Panc1 (cell line): ENCODE measurements at places on chromosomes 4 and X. TPM values are rescaled to one million over a fixed set of nuclear protein-coding genes. Genes with fewer than 3 reads are reported as not detected.

- H3K27me3 ChIP-seq = no peaks in the 10 kb centered on the region
- H3K4me3 ChIP-seq = no peak overlapping the region
- no peak for DNase-seq
- H3K4me1 ChIP-seq = no peaks in the 10 kb centered on the region
Observed at GRCh38 chr4:5780831-5781480, 70.0 kb downstream of the EVC start.

DNA sequence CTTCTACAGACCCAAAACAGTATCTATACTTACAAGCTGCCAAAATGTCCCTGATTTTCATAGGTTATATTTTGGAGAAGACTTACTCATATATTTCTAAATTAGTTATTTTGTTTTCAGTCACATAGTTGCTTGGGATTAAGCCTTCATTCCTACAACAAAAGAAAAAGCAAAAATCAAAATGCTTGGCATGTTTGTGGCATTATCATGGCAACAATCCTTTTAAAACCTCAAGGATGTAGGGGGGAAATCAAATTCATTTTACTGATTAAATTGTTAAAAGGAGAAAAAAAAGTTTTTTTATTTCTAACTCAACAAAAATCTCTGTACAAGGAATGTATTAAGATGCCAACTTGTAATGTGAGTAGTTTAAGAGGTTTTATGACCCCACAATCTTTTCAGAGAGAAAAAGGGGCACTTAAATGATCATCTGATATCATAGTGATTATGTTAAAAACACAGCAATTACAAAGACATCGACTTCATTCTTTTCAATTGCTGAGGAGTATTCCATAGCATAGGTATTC is 23.5 kb downstream of the TXK start:
- no peak for DNase-seq
- H3K36me3 ChIP-seq = no peaks in the 10 kb centered on the region
- H3K27me3 ChIP-seq = no peaks in the 10 kb centered on the region
- H3K4me1 ChIP-seq = no peaks in the 10 kb centered on the region
- H3K4me3 ChIP-seq = no peak overlapping the region

Gene PRSS12
- 0.23 TPM for total RNA-seq

Gene ADH7
- total RNA-seq = not detected

- no peak for DNase-seq
- no peaks in the 10 kb centered on the region for H3K27me3 ChIP-seq
- H3K4me3 ChIP-seq = no peak overlapping the region
- no peak overlapping the region for H3K27ac ChIP-seq
- no peaks in the 10 kb centered on the region for H3K4me1 ChIP-seq
Observed at GRCh38 chrX:135354288-135354687, 45.0 kb downstream of the ETDC start.

DNA sequence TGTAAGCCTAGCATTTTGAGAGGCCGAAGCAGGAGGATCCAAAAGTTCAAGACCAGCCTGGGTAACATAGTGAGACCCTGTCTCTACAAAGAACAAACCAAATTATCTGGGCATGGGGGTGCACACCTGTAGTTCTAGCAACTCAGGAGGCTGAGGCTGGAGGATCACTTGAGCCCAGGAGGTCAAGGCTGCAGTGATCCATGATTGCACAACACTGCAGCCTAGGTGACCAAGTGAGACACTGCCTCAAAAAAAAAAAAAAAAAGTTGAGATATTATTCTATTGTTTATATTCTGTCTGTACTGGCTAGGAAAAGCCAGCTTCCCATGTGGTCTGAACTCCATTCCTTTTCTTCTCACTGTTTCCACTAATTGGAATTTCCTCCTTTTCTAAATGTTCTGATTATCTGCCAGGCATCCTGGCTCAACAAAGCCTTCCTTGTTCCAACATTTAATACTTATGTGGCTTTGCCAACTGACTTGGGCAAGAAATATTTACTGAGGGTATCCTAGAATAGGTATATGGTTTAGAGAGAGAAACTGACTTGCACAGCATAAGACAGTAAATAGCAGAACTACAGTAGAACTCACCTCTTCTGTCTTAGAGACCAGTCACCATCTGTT is 175.2 kb upstream of the ADAMTS3 start:
- H3K4me3 ChIP-seq = no peak overlapping the region
- H3K4me1 ChIP-seq = no peaks in the 10 kb centered on the region
- H3K27ac ChIP-seq = no peak overlapping the region
- DNase-seq = no peak
- H3K36me3 ChIP-seq = no peaks in the 10 kb centered on the region

DNA sequence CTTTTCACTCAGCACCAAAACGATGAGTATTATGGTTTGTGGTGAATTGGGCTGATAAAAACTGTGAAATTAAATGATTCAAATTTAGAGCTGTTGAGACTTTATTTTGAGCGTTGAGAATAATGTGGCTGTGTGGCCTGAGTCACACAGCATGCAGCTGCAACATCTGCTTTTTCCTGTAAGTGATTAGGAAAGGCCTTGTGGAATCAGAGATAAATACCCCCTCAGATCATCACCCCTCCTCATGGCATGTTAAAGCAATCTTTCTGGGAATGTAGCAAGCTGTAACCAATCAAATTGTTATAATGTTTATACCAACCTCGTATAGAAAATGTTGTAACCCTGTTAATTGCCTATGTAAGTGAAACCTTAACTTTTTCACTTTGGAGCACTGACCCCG is 90.0 kb upstream of the GRPR start:
- H3K4me3 ChIP-seq = no peak overlapping the region
- no peaks in the 10 kb centered on the region for H3K27me3 ChIP-seq
- H3K36me3 ChIP-seq = no peaks in the 10 kb centered on the region
- no peak overlapping the region for H3K27ac ChIP-seq
- no peak for DNase-seq
- H3K4me1 ChIP-seq = no peaks in the 10 kb centered on the region

Gene TMEM150C
- total RNA-seq = 1.8 TPM

Gene PLP1
- 0.13 TPM for total RNA-seq

Gene NEIL3
- total RNA-seq = 8.9 TPM

Gene TCEAL2
- not detected for total RNA-seq

Gene RBM46
- total RNA-seq = not detected

Gene TMEM144
- total RNA-seq = 6.0 TPM

Gene GABRG1
- not detected for total RNA-seq

Gene RASSF6
- total RNA-seq = 0.15 TPM

- peaks cover 21% of the 10 kb centered on the region for H3K36me3 ChIP-seq
- no peak overlapping the region for H3K4me3 ChIP-seq
- H3K27me3 ChIP-seq = no peaks in the 10 kb centered on the region
Observed at GRCh38 chrX:129577473-129577872, 37.4 kb downstream of the OCRL start.

Gene BTC
- total RNA-seq = 0.08 TPM

GRCh38 chrX:15744181-15744867 is 6.3 kb downstream of the CA5B start:
- no peaks in the 10 kb centered on the region for H3K4me1 ChIP-seq
- no peak overlapping the region for H3K4me3 ChIP-seq
- H3K27ac ChIP-seq = no peak overlapping the region
- DNase-seq = no peak
- H3K27me3 ChIP-seq = no peaks in the 10 kb centered on the region
- no peaks in the 10 kb centered on the region for H3K36me3 ChIP-seq

DNA sequence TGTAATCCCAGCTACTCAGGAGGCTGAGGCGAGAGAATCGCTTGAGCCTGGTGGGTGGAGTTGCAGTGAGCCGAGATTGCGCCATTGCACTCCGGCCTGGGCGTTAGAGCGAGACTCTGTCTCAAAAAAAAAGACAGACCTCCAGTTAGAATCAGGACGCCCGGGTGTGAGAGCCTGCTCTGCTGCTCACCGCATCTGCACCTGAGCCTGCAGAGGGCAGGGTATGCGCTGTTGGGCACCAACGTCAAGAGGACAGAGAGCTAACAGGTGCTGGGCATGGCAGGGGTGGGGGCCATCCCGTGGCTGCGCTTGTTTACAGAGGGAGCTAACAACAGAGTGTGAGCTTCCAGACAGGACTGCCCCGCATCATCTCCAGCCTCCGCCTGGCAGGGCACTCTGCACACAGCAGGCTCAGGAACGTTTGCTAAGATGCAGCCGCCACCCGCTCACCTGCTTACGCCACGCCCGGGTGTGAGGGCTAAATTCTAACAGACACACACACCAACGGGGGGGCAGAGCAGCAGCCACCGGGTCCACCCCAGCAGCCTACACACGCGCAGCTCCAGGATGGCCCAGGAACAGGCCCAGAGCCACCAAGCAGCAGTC is 50.0 kb upstream of the CPLX1 start:
- DNase-seq = no peak
- H3K36me3 ChIP-seq = no peaks in the 10 kb centered on the region
- no peaks in the 10 kb centered on the region for H3K27me3 ChIP-seq
- H3K27ac ChIP-seq = no peak overlapping the region

DNA sequence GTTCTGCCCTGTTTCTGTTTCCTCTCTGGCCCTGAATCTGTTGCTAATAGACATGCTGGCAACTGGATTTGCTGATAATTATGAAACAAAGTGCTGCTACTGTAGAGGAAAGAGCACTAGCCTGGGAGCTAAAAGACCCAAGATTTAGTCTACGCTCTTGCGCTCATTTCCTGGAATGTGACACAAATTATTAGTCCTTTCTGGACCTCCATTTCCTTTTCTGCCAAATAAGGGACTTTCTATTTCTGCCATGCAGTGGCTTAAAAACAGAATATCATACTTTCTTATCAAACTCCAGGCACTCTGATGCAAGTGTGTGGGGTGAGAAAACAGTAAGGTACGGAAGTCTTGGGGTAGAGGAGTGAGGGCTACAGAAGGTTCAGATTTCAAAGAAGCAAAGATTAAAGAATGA is 48.3 kb upstream of the GPR174 start:
- H3K4me3 ChIP-seq = no peak overlapping the region
- H3K27ac ChIP-seq = no peak overlapping the region
- no peaks in the 10 kb centered on the region for H3K4me1 ChIP-seq
- DNase-seq = no peak

GRCh38 chr4:85861064-85861765 is 386.3 kb downstream of the ARHGAP24 start:
- no peaks in the 10 kb centered on the region; the same call in 1 of the 2 replicates for H3K4me1 ChIP-seq
- DNase-seq = no peak
- no peaks in the 10 kb centered on the region for H3K27me3 ChIP-seq
- no peak overlapping the region for H3K27ac ChIP-seq

Gene POU3F4
- not detected for total RNA-seq

DNA sequence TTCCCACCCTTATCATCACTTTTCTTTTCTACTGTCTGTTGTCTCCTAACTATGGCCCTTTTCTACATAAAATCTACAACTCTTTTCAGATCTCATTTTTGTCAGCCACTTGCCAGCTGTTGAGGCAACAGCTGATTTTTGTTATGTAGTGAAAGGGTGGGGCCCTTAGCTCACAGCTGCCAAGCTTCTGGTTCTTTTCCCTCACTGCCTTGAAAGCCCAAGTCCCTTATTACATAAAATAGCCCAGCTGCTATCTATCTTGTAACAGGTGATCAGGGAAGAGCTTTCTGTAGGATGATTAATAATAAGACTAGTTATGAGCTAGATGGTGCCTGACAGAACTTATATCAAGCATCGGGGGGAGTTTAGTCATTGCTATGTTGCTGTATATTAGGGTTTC is 45.9 kb downstream of the ADGRL3 start:
- no peaks in the 10 kb centered on the region for H3K36me3 ChIP-seq
- DNase-seq = no peak
- no peaks in the 10 kb centered on the region for H3K27me3 ChIP-seq
- H3K4me3 ChIP-seq = no peak overlapping the region
- no peaks in the 10 kb centered on the region for H3K4me1 ChIP-seq

- H3K27me3 ChIP-seq = no peaks in the 10 kb centered on the region; the same call in 1 of the 2 replicates
- H3K27ac ChIP-seq = no peak overlapping the region
- H3K4me1 ChIP-seq = no peaks in the 10 kb centered on the region
- H3K4me3 ChIP-seq = no peak overlapping the region
Observed at GRCh38 chrX:69541956-69542355, 37.8 kb downstream of the NALF2 start.

Gene CSN3
- not detected for total RNA-seq

Gene VCX2
- total RNA-seq = not detected

Gene ITM2A
- 0.49 TPM for total RNA-seq

- H3K36me3 ChIP-seq = no peaks in the 10 kb centered on the region
- no peak for DNase-seq
- H3K27me3 ChIP-seq = no peaks in the 10 kb centered on the region
Observed at GRCh38 chr4:152075253-152075928, 314.6 kb upstream of the GATB start.
